Transverse colon (tissue), 4 donors: ENCODE measurements at places on chromosomes 16 and 17. TPM values are rescaled to one million over a fixed set of nuclear protein-coding genes. Genes with fewer than 3 reads are reported as not detected.

Gene PRAC2
- not detected for total RNA-seq

Gene SMTNL2
- 0.96 TPM for total RNA-seq

- no peaks in the 10 kb centered on the region for H3K4me1 ChIP-seq
- H3K4me3 ChIP-seq = no peak overlapping the region
- no peaks in the 10 kb centered on the region for H3K27me3 ChIP-seq
- DNase-seq = no peak
- no peak overlapping the region for H3K27ac ChIP-seq
These were observed 66.6 kb upstream of the CPHXL start for GRCh38 chr16:75792771-75793492.

DNA sequence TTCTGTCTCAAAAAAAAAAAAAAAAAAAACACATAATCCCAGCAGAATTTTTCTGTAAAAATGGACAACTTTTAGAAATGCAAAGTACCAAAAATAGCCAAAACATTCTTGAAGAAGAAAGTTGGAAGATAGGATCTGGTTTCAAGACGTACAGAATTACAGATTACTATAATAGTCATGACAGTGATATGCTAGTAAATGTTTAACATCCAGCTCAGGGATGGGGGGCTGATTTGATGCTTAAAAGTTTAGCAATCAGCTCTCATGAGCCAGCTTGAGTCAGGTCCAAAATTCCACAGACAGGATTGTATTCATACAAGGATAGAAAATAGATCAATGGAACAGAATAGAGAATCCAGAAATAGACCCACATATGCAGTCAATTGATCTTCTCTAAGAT lies 100.5 kb downstream of the CYB561 start:
- DNase-seq = no peak
- H3K27ac ChIP-seq = no peak overlapping the region
- H3K4me3 ChIP-seq = no peak overlapping the region
- no peaks in the 10 kb centered on the region for H3K27me3 ChIP-seq
- H3K4me1 ChIP-seq = no peaks in the 10 kb centered on the region

GRCh38 chr17:46742565-46743270 lies 75.8 kb downstream of the WNT3 start:
- H3K4me1 ChIP-seq = no peaks in the 10 kb centered on the region
- no peaks in the 10 kb centered on the region for H3K36me3 ChIP-seq
- no peak overlapping the region for H3K27ac ChIP-seq
- H3K27me3 ChIP-seq = no peaks in the 10 kb centered on the region

DNA sequence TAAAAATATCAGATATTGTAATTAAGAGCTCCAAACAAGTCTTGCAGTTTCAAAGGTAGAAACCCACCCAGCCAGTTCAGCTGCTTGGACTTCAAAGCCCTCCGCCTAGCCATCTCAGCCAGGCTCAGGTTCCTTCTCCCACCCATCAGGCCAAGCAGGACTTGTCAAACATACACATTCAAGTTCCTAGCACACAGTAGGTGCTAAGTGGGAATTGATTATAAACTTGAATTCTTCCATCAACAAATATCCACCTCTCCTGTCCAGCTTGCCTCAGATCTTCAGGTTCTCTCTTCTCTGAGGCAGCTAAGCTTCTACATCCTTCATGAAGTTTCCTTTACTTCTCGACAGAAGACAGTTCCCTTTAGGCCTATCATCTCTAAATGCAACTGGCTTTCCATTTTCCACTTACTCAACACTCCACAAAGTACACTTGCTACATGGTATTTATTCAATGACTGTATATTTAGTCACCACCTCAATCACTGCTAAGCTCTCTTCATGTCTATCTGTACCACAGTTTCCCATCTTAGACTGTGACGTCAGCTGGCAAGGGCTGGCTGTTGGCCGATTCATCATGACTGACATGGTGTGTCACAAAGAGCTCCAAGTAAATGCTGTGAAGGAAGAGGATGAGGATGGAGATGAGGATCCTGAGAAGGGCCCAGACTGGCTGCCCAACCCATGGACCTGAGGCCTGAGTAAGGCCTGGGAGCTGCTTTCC lies 13.3 kb upstream of the COG7 start:
- no peaks in the 10 kb centered on the region for H3K4me1 ChIP-seq
- H3K27me3 ChIP-seq = no peaks in the 10 kb centered on the region
- H3K4me3 ChIP-seq = no peak overlapping the region
- DNase-seq = no peak
- no peak overlapping the region for H3K27ac ChIP-seq

DNA sequence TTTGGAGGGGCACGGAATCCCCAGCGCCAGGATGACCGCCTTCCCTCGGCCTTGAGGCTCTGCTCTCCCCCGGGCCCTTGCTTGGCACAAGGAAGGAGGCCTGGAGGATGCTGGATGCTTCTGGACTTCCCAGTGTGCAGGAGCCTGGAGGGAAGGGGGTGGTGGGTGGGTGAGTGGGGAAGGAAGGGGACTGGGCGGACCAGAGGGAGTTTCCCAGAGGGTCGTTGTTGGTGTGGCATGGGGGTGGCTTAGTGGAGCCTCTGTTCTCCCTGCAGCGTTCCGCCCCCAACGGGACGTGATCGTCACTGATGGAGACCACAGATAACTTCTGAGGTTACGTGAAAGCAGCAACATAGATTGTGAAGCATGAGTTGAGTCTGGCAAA lies 140.0 kb downstream of the IRF8 start:
- no peaks in the 10 kb centered on the region for H3K4me1 ChIP-seq
- H3K27ac ChIP-seq = no peak overlapping the region
- peak; percentile 4 for DNase-seq
- H3K36me3 ChIP-seq = no peaks in the 10 kb centered on the region
- no peak overlapping the region for H3K4me3 ChIP-seq

DNA sequence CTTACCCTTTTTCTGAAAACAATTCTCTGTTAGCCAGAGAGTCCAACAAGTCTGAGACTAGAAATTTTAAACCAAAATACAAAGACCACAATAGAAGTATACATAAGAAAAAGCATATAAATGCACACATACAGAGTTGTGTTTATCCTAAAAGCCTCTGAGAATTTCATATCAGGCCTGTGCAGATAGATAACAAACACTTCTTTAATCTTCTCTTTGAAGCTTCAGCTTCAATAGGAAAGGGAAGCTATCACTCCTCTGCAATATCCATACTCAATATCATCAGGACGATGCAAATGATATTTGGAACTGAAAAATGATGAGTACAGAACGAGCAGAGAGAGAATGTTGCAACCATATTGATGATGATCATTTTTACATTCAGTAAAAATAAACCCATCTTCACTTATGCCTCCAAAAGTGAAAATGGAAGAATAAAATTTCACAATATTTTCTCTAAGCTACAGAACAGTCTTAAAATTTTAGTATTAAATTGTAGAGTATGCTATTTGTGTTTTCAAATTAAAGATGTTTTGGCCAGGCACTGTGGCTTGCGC lies 61.6 kb downstream of the SKAP1 start:
- DNase-seq = no peak
- no peak overlapping the region for H3K27ac ChIP-seq
- H3K36me3 ChIP-seq = no peaks in the 10 kb centered on the region

- H3K36me3 ChIP-seq = no peaks in the 10 kb centered on the region
- peaks cover 7% of the 10 kb centered on the region for H3K27me3 ChIP-seq
- DNase-seq = no peak
These were observed 12.9 kb downstream of the KRT39 start for GRCh38 chr17:40953881-40954280.

Gene PPY
- total RNA-seq = not detected

- DNase-seq = no peak
- H3K27ac ChIP-seq = no peak overlapping the region
- H3K4me3 ChIP-seq = peak overlapping the region; percentile 44
- peaks cover 12% of the 10 kb centered on the region for H3K27me3 ChIP-seq
- no peaks in the 10 kb centered on the region for H3K36me3 ChIP-seq
- H3K4me1 ChIP-seq = peaks cover 26% of the 10 kb centered on the region
These were observed 8.4 kb downstream of the VPS9D1 start for GRCh38 chr16:89712274-89712781.

DNA sequence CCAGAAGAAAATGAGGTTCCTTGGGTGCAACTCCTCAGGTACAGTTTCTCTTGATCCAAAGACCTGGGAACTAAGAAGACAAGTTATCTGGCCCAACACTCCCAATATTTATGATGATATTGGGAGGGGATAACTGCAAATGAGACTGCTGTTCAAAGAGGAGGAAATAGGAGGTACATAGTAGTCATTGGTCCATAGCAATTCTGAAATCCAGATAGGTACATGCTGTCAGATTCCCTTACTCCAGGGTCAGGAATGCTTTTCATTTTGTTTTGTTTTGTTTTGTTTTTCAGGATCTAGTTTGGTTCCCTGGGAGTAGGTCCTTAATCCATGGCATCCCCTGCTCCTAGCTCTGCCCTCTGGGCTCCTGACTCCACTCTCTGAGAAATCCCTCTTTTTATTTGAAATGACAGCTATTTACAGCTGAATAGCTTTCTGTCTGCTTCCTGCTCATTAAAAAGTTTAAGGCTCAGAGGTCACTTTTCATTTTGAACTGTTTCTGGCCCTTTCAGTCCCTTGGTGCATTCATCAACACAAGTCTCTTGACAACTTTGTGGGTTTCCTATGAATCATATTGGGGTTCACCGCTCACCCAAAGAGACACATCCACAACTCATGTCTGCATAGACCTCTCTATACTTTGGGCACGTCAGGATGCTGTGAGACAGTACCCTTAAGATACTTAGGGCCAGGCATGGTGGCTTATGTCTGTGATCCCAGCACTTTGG lies 110.2 kb upstream of the C17orf78 start:
- no peak for DNase-seq
- H3K27ac ChIP-seq = no peak overlapping the region
- H3K27me3 ChIP-seq = no peaks in the 10 kb centered on the region
- H3K4me3 ChIP-seq = no peak overlapping the region

GRCh38 chr16:6020162-6020985 lies 922.8 kb upstream of the EEF2KMT start:
- H3K4me3 ChIP-seq = no peak overlapping the region
- no peak for DNase-seq
- H3K27ac ChIP-seq = no peak overlapping the region
- H3K4me1 ChIP-seq = no peaks in the 10 kb centered on the region
- H3K27me3 ChIP-seq = peaks cover 47% of the 10 kb centered on the region

DNA sequence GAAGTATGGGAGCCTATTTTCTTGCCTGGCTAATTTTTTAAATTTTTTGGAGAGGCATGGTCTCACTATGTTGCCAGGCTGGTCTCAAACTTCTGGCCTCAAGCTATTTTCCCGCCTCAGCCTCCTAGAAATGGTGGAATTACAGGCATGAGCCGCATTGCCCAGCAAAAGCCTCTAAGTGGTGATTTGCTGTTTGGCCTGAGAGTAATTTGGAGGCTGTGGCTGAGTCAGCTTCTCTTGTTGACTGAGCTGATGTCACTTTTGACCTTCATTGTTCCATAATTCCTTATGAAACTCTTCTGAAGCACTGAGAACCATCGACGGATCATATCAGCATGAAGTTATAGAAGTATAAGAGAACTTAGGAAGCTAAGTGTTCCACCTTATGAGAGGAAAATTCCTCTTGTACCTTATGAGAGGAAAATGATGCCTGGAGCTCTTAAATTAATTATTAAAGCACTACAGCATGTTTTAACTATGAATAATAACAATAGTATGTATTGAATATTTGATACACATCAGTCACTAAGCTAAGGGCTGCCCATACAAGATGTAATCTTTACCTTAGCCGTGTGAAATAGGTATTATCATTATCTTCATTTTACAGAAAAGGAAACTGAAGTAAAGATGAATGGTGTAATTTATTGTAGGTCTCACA lies 220.8 kb upstream of the MON1B start:
- no peak for DNase-seq
- no peaks in the 10 kb centered on the region for H3K27me3 ChIP-seq
- no peak overlapping the region for H3K4me3 ChIP-seq
- no peaks in the 10 kb centered on the region for H3K36me3 ChIP-seq
- H3K27ac ChIP-seq = no peak overlapping the region
- no peaks in the 10 kb centered on the region for H3K4me1 ChIP-seq

Gene RNF112
- 4.6 TPM for total RNA-seq
